ENCODE measurements at places on chromosomes 11 and 22.

GRCh38 chr11:86073948-86074347, 5.1 kb upstream of the PICALM start:
- no peak for DNase-seq

- no peak for DNase-seq
Measured at GRCh38 chr11:27187848-27188621, 147.4 kb downstream of the BBOX1 start.

DNA sequence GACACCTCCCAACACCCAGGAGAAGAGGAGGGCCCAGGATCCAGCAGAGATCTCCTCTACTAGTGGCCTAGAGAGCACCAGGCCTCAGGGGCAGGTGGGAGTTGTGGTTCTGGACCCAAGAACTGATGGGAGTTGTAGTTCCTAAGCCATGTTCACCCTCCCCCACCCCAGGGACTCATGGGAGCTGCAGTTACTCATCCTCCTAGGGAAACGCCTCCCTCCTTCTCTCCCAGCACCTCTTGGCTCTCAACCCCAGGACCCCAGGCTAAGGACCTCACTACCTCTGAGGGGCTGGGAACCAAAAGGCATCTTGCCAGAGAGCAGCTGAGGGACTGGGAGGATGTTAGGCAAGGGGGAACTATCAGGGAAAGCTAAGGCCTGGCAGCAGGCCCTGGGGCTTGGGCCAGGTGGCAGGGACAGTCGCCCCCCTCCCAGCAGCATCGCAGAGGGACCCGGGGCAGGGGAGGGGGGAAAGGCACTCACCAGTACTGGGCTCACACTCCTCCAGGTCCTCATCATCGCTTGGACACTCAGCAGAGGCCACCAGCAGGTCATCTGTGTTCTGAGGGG, 28.9 kb downstream of the SLC22A12 start:
- DNase-seq: no peak

DNA sequence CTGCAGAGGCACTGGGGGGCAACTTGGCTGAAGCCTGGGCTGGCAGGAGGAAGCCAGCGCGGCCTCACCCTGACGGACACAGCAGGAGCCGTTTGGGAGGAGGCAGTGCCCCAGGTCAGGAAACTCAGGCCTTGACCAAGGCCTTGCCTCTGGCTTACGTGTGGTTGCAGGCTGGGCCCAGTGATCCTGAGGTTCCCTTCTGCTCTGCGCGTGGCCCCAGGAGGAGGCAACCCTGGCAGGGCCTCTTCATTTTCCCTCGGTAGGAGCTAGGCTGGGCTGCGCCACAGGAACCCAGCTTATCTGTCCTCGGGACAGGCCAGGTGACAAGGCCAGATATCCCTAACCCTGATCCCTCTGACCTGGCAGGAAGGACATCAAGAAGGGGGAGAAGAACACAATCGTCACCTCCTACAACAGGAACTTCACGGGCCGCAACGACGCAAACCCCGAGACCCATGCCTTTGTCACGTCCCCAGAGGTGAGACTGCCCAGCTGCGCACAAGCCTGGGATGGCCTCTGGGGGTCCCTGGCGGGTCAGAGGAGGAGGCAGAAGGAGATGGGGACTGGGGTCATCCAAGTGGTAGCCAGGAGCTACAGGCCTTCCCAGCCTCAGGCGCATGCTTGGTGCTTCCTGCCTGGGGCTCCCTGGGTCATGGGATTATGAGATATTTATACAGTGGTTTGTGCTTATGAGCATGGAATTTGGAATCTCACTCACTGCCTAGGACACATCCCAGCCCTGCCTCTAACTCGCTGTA, 20.6 kb downstream of the POLR3H start:
- no peak for DNase-seq

- DNase-seq: no peak
Measured at GRCh38 chr11:26072614-26073153, 259.2 kb upstream of the ANO3 start.

- DNase-seq: no peak
Measured at GRCh38 chr22:24138649-24139420, 42.5 kb upstream of the SUSD2 start.

DNA sequence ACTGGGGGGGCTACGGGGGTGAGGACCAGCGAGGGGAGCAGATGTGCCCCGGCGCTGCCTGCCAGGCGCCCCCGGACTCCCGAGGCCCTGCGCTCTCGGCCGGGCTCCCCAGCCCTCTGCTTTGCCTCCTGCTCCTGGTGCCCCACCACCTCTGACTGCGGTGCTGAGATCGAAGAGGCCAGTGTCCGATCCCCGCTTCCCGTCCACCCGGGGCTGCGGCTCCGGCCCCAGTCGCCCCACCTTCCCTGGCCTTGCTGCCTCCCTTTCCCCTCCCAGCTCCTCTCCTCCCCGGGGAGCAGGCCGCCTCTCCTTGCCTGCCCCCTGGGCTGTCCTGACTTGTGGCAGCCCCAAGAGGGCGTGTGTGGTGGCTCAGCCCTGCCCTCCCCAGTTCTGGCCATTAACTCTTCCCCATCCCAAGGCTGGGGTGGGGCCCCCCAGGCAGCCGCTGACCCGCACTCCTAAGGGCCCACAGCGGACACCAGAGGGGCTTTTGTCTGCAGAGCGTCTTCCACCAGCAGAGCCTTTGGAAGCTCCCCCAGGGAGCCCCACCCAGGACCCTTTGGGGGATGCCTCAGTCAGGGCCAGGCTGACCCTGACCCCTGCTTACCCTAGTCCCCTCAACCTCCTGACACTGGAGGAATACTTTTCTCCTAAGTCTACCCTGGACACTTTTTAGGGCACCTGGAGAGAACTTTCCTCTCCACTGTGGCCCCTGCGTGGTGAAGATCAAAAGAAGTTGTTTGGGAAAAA, 16.6 kb downstream of the RTN4RL2 start:
- peak; percentile 51 for DNase-seq

GRCh38 chr11:121965330-121965729, 150.7 kb downstream of the BLID start:
- no peak for DNase-seq

DNA sequence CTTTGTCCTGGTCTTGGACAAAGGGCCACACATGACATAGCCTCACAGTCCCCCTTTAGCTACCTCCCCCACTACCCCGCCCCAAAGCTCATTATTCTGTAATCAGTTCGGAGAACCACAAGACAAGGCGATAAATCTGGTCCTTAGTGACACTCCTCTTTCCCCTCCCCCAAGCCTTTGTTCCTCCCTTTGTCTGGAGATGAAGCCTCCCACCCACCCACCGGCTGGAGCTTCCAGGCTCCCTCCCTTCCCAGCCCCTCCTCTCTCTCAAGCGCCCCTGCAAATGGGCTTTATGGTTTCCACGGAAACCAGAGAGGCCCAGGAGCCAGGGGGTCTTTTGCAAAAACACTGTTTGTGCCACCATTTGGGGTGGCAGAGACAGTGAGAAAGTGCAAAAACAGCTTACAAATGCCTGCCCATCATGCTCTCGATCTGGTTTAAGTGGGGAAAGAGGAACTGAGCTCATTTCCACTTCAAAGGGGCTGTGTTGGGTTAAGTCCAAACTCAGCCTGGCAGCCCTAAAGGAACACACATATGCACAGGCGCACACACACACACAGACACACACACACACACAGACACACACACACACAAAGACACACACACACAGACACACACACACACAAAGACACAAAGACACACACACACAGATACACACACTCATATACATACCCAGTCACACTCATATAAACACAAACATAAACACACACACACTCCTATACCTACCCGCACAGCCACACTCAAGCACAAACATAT, 23.5 kb downstream of the APLNR start:
- no peak for DNase-seq

DNA sequence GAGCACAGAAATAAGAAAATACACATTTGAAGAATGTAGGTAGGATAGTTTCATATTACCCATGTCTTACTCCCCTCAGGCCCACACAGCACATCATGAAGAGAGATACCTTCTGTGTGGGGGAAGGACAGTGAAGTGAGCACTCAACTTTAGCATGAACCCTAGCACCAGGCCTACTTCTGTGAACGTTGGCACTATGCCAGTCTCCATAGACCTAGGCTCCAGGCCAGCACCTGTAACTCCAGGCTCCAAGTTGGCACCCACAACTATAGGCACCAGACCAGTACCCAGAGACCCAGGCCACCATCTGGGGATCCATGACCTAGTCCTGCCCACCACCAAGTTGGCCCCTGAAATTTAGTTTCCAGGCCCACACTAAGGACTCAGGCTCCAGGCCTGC, 410.9 kb downstream of the INSC start:
- no peak for DNase-seq

- DNase-seq: no peak
Measured at GRCh38 chr11:94588366-94588942, 21.3 kb downstream of the PIWIL4 start.

GRCh38 chr11:19204836-19205235, 3.1 kb upstream of the CSRP3 start:
- no peak for DNase-seq

DNA sequence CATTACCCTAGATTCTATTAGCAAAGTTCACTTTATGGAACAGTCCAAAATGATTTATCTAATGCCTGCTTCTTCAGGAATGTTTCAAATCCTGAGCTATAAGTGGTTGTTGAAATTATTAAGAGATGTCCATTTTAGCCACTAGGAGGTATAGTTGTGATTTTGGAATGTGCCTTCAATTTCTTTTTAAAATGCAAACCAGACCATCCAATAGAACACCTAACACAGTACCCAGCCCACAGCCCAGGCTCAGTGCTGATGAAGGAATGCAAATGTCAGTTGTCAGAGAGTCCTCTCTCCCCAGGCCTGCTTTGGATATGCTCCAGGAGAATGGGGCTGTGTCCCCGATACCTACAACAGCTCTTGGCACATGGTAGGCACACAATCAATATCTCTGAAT, 85.8 kb upstream of the E2F8 start:
- DNase-seq: peak; percentile 14

- DNase-seq: no peak
Measured at GRCh38 chr11:113372309-113372708, 15.3 kb upstream of the ANKK1 start.

- DNase-seq: no peak
Measured at GRCh38 chr22:33393432-33393831, 335.3 kb upstream of the SYN3 start.

- no peak for DNase-seq
Measured at GRCh38 chr11:72863916-72864315, 49.7 kb downstream of the ATG16L2 start.

DNA sequence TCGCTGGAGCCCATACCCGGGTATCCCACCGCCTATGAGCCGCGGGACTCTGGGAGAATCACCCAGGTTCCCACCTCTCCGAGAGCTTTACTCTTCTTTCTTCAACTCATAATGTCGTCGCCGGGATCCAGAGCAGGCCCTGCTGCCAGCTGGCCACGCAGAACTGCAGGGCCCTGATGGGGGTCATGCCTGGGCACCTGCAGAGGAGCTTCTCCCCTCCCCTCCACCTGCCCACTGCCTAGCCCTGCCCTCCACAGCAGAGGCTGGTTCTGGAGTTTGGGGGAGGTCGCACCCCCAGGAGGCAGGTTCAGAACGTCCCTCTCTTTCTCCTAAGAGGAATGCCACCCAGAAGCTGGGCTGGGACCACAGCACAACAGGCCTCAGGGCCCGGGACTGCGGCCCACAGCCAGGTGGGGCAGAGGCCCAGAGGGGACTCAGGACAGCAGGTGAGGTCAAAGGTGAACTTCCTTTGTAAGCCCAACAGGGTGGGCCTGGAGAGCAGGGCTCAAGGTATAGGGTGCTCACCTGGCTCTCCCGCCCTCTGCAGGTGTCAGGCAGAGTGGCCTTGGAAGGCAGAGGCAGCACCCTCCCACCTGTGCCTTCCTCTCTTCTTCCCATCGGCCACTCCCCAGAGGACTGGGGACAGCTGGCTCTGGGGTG, 1.9 kb downstream of the SLC25A45 start:
- DNase-seq: no peak

DNA sequence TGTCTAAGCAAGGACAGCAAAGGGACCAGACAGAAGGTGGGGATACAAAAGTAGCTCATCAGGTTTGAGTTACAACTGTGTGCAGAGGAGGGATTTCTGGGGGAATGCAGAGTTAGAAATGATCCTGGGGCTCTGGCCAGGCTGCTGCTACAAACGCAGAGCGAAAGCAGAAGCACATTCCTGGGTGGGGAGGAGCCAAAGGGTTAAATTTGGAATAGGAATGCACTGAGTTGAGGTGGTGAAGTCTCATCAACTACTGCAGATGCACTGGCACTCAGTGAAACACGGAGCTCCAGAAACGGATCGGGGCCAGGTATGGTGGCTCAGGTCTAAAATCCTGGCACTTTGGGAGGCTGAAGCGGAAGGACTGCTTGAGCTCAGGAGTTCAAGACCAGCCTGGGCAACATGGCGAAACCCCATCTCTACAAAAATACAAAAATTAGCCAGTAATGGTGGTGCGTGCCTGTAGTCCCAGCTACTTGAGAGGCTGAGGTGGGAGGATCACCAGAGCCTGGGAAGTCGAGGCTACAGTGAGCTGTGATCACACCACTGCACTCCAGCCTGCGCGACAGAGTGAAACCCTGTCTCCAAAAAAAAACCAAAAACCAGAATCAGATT, 3.2 kb downstream of the CHKA start:
- DNase-seq: no peak

- no peak for DNase-seq
Measured at GRCh38 chr11:20054584-20054983, 105.7 kb downstream of the DBX1 start.

DNA sequence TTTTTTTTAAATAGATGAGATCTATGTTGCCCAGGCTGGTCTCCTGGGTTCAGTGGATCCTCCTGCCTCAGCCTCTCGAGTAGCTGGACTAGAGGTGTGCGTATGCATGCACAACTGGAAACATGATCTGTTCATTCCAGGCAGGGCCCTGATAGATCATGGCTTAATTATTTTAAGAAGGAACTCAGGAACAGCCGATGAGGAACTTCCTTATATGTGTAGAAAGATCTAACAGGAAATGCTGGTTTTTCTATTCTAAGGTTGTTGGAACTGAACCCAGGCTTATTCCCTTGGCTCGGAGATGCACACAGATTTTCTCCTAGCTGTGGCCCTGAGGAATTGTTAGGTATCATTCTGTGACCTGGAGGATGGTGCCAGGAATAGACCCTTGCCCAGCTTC, 32.4 kb downstream of the SPECC1L start:
- DNase-seq: no peak

GRCh38 chr11:128757235-128757711, 63.4 kb downstream of the FLI1 start:
- DNase-seq: peak; percentile 12

DNA sequence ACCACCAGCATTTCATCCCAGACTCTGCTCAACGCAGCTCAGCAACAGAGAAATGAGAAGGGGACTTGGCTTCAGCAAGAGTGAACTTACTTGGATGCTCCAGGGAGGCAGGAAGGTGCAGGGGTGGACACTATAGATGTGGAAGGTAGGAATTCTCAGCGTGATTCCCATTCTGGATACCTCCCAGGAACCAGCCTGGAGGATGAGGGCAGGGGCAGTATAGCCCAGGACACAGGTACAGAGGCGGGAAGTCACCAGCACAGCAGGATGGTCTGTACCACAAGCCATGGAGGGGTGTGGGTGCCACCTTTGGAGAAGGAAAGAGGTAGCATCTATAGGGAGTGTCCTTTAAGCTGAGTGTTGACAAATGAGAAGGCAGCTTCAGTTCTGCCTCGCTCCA, 1275.2 kb downstream of the TBC1D22A start:
- no peak for DNase-seq

GRCh38 chr11:61369372-61370348, 7.5 kb downstream of the TMEM138 start:
- no peak for DNase-seq

- no peak for DNase-seq
Measured at GRCh38 chr22:35377735-35378134, 3.2 kb upstream of the HMOX1 start.

- no peak for DNase-seq
Measured at GRCh38 chr22:40434106-40434505, 63.7 kb downstream of the SGSM3 start.

GRCh38 chr11:62909107-62909894, 11.9 kb downstream of the CHRM1 start:
- DNase-seq: peak; percentile 58

- no peak for DNase-seq
Measured at GRCh38 chr22:48757581-48757980, 1070.1 kb downstream of the BRD1 start.
